ENCODE measurements at places on chromosomes 5 and 9.

DNA sequence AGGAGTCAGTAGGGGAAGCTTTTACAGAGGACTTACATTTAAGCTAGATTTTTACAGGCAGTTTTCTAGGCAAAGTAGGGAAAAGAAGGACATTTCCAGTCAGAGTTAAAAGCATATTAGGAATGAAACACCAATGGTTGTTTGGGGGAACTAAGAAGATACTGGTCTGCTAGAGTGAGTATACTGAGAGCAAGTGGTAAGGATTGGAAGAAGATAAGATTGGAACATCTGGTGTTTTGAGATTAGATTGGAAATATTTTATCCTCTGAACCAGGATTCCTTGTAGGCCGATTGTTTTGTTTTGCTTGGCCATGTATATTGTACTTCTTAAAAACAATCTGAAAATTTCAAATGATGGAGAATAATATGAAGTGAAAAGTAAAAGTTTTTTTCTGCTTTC lies 7.7 kb downstream of the FBXO38 start:
- DNase-seq: no peak

DNA sequence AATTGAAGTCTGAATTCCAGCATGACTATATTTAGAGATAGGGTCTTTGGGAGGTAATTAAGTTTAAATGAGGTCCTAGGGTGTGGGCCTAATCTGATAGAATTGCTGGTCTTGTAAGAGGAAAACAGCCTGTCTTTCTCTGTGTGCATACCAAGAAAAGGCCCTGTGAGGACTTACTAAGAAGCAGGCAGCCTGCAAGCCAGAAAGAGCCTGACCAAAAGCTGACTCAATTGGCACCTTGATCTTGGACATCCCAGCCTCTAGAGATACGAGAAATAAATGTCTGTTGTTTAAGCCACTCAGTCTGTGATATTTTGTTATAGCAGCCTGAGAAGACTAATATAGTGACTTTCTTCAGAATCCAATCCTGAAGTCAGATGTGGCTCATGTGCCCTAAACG lies 14.6 kb downstream of the ARL14EPL start:
- DNase-seq: no peak

DNA sequence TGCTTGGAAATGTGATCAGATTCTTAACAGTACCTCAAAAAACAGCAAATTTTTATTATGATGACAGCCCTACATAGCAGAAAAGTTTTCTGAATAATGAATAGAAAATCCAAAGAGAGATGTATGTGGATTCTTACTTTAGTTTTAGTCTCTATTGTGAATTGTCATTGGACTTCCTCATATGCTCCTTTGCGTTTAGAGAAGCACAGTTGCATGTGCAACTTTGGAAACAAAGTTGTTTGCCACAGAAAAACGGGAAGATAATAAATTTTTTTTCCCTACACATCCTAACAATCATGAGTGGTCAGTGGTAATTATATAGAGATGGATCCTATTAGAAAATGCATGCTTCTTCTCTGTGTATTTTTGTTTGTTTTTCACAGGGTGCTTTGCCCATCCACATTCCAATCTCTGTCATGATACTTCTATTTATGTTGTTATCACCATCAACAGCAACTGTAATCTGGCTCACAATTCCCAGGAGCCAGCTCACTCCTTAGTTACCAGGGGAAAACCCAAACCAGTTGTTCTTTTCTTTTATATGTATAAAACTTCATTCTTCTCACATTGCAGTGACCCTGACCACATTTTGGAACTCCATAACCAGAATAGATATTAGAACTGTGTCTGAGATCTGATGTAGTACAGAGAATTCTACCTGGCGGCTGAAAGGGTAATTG lies 118.7 kb downstream of the NDUFS4 start:
- DNase-seq: no peak

DNA sequence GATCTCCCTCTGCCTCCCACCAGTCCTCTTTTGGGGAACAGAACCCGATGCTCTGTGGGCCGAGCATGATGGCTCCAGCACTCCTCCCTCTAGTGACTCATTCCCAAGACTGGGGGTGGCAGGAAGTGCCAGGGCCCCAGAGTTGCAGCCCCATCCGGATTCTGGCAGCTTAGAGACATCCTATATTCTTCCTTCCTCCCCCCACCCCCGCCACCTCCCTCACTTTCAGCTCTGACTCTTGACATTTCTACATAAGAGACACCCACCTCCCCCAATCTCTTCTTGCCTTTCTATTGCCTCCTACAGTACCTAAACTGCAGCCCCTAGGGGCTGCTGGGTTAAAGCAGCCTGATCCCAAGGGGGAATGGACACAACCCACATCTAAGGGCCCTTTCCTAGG lies 47.1 kb upstream of the MATR3 start:
- no peak for DNase-seq

GRCh38 chr9:74463825-74464224 lies 33.3 kb upstream of the RORB start:
- DNase-seq: no peak

DNA sequence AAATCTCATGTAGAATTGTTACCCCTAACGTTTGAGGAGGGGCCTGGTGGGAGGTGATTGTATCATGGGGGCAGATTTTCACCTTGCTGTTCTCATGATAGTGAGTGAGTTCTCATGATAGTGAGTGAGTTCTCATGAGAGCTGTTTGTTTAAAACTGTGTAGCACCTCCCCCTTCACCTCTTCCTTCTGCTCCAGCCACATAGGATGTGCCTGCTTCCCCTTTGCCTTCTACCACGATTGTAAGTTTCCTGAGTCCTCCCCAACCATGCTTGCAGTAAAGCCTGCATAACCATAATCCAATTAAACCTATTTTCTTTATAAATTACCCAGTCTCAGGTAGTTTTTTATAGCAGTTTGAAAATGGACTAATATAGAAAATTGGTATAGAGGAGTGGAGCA lies 1783.7 kb upstream of the CDH9 start:
- DNase-seq: no peak

DNA sequence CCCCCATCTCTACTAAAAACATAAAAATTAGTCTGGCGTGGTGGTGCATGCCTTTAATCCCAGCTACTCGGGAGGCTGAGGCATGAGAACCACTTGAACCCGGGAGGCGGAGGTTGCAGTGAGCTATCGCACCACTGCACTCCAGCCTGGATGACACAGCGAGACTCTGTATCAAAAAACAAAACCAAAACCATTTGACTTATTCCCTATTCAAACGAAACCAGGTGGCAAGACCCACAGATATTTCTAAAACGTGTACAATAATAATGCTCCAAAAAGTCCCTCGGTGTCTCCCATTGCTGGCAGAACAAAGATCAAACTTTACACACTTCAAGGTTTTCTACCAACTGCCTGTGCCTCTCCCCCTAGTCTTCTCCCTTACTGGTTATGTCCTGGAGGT lies 29.8 kb downstream of the HMGCR start:
- no peak for DNase-seq

DNA sequence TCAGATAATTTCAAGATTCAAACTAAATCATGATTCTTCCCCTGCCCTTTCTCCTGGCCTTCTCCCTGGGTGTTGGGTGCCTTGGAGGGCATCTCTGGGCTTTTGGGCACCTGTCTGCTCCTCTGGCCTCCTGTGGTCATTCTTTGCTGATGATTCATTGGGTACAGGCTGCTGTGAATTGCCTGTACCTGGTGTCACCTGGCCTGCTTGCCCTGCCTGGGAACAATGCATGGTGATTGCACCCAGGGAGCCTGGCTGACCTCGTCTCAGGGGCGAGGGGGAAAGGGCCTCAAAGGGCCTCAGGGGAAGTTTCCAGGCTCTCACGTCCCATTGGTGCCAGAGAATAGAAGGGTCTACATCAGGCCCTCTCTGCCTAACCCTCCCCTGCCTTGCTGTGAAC lies 20.1 kb upstream of the CKMT2 start:
- DNase-seq: no peak

- DNase-seq: no peak
These were observed 12.1 kb downstream of the SEMA5A start for GRCh38 chr5:9533562-9534364.

DNA sequence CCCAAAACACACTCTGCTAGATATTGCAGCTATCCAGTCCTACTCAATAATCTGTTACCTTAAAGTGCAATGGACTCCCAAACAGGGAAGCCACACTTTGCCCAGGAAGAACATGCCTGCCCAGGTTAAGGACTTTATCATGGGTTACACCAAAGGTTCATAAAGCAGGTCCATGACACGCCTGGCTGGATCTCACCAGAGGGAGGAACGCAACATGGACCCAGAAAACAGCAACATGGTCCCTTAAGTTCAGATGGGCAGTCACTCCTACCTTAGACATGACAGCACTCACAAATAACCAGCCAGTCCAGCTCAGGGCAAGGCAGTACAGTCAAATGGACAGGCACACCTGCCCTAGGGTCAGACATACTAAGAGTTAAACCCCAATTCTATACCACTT lies 3.8 kb downstream of the P4HA2 start:
- no peak for DNase-seq

DNA sequence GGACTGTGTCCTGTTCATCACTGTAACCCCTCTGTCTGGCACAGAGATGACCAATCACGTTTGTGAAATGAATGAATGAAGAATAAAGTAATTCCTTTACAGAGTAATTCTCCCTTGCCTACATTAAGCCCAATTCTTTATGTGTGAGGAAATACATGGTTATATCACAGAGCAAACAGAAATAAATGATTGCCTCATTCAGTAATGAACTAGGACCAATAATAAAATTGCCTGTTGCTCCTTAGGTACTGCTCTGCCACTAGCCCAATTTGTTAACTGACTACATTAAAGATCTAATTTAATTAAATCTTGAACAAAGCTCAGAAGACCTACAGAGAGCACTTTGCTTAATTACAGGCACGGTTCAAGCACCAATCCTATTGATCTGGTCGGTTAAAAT lies 121.8 kb downstream of the DCP2 start:
- DNase-seq: no peak

- no peak for DNase-seq
These were observed 632 bp downstream of the DPM2 start for GRCh38 chr9:127937056-127937387.

GRCh38 chr5:177316005-177316404 lies 4.3 kb upstream of the MXD3 start:
- DNase-seq: no peak

DNA sequence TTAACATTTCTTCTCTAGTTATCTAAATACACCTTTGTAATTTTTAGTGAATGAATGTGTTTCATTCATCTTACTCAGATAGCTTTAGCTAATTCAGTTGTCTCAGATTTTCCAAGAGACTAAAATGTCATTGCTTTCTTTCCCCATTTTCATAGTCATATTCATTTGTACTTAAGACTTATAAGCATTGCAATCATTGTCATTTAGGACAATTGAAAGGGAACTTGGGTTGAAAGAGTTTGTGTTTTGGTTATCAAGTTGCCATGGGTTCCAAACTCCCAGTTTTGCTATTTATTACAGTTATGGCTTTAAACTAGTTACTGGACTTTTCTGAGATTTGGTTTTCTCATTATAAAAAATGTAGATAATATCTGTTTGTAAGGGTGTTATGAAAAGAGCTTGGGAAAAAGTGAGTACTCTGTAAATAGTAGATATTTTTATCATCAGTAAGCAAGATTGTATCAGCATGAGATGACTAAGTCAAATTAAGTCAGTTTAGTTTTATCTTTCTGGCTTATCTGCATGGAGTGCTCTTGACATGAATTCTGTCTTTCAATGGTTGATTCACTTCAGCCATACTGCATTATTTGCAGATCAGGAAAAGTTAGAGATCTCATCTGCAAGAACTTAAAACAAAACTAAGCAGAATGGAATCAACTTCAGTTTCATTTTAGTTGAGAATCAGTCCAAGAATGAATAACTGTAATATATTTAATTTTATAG lies 107.5 kb downstream of the PBX3 start:
- DNase-seq: no peak
